ENCODE measurements at places on chromosomes 16 and 17.

DNA sequence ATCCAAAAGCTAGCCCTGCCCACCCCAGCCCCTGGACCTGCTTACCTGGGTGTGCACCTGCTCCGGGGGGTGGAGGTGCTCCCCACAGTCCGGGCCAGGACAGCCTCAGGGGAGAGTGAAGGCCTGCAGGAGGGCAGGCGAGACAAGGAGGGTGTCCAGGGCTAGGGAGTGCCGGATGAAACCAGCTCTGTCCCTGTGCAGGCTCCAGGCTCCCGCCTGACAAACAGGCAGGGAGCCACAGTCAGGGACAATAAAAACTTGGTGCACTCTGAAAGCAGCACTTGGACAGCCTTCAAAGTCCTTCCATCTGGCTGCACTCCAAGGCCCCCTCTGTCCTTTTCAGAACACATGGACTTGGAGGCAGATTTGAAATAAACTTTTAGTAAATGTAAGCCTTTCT, 3.9 kb downstream of the PAQR4 start:
- no peak for DNase-seq

DNA sequence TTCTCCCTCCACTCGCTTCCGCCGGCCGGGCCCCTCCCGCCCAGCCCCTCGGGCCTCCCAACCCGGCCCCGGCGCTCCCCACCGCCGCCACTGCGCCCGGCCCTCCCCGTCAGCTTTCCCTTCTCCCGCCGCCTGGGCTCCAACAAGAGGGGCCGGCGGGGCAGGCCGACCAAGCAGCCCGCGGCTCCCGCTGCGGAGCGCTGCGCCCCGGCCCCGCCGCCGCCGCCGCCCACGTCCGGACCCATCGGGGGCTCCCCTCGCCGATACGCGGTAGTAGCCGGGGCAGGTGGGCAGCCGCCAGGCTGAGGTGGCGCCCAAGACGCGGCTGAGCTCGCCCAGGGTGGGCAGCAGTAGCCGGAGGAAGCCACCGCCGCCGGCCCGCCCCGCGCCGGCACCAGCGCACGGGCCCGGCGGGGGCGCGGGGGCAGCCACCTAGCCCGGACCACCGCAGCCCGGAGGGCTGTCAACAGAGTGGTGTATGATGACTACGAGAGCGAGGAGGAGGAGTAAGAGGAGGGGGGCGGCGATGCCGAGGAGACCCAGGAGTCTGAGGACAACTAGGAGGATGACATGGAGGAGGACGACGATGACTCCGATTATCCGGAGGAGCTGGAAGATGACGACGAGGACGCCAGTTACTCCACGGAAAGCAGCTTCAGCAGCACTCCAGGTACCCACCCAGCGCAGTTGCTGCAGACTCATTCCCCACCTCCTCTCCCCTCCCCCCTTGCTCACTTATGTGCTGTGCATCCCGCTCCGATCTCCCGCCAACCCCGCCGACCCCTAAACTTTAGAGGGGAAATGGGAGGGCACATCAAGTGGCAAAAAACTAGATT, 498 bp downstream of the LRRC37B start:
- DNase-seq = peak; percentile 52

- no peak for DNase-seq
These were observed 8.4 kb downstream of the TAC4 start for GRCh38 chr17:49839455-49839854.

DNA sequence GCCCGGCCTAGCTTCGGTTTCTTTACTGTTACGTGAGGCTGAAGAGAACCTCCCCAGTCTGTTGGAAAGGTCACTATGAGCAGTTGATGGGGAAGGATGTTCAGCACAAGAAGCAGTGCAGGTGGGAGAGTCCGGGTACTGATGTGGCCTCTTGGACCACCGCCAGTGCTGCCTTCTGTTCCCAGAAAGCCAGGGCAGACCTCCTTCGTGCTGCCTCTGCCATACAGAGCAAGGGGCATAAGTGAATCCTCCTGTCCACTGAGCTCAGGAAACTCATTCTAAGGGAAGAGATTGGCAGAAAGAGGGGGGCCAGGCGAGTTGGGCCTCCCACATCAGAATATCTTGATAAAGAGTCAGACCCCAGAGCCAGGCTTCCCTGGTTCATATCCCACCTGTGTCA, 3.7 kb downstream of the PPP4C start:
- no peak for DNase-seq

DNA sequence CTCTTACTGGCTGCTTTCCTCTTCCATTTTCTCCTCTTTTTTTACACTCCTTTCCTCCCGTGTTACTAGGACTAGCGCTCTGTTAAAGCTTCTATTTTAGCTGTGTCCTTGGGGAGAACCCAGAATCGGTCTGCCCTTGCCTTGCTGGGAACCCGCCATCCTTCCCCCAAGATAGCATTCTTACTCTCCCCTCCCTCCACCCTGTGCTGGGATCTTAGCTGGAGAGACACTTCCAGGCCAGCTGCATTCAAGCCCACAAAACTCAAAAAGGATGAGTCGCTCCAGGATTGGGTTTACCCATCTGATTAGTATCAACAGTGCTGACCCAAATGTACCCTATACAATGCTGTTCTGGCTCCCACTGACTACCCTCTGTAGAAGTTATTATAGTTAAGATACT, 200.5 kb upstream of the ASIC2 start:
- no peak for DNase-seq

- no peak for DNase-seq
These were observed 109.1 kb upstream of the CRHR1 start for GRCh38 chr17:45675012-45675411.

- DNase-seq = no peak
These were observed 5.0 kb downstream of the ADCY7 start for GRCh38 chr16:50271148-50272041.

DNA sequence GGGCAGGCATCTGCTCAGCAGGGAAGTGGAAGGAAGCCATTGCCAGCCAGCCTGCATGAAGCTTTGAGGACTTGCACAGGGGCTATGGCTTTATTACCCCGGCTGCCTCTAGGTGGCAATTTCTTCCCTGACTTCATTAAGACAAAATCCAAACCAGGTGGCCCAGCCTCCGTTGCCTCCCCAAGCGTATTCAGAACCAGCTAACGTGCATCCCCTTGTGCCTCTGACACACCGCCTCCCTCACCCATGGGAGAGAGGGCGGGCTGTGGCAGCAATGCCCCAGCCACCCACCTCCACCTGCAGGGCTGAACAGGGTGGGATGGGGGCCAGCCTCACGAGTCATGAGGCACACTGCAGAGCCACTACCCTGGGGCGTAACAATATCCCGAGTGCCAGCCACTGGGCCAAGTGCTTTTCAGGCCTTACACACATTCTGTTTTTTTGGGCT, 6.8 kb downstream of the KIFC3 start:
- peak; percentile 14 for DNase-seq

GRCh38 chr17:46817151-46817900, 1.2 kb downstream of the WNT3 start:
- no peak for DNase-seq

DNA sequence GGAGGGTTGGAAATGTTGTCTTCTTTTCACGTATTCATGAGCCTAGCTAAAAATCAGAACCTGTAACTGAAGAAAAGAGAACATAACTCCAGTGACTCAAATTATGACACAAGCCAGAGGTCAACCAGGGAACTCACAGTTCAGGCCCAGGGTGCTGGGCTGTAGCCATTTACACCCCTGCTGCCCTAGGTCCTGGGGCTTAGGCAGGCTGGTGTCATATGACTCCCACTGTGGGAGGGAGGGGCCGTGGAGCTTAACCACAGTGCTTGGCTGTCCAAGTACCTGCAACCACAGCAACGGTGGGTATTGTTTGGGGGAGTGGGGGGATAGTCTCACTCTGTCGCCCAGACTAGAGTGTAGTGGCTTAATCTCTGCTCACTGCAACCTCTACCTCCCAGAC, 71.1 kb upstream of the AMZ2 start:
- no peak for DNase-seq

DNA sequence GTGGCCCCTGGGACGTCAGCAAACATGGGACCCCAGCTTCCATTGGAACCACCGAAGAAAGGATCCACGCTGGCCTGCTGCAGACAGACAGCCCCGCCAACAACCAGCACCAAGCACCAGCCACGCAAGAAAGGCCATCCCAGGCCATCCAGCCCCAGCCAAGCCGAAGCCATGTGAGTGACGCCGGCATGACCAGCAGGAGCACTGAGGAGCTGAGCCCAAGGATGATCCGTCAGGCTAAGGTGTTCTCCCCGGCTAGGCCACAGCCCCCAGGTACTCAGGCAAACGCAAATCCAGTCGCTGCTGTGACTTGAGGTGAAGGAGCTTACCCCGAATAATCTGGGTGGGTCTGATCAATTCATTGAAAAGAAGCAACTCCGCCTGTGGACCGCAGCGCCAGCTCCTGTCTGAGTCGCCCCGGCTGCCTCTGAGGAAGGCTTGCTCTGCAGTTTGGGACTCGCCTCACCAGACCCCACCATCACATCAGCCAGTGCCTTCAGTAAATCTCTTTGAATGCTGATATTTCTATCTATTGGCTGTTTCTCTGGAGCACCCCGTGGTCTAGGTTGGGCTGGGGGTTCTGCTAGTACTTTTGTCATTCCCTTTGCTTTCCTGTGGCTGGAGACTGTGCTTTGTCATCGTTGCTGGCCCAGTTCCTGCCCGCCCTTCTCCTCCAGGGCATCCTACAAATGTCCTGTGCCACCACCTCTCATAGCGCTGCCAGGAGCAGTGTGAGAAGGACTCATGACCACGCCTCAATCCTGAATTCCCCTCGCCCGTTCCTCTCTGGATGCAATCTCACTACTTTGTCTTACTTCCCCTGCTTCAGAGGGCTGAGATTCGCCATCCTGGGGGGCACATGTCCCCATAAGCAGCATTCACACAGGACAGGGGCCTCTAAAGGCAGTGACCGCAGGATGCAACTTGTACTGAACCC, 8.1 kb upstream of the CBX2 start:
- DNase-seq = no peak

- DNase-seq = no peak
These were observed 9.6 kb upstream of the NACA2 start for GRCh38 chr17:61600621-61601020.

DNA sequence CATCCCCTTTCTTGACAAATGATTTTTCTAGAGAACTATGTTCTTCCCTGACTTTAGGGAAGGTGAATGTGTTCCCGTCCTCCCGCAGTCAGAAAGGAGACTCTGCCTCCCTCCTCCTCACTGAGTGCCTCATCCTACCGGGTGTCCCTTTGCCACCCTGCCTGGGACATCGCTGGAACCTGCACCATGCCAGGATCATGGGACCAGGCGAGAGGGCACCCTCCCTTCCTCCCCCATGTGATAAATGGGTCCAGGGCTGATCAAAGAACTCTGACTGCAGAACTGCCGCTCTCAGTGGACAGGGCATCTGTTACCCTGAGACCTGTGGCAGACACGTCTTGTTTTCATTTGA, 7.4 kb downstream of the NAT9 start:
- no peak for DNase-seq

DNA sequence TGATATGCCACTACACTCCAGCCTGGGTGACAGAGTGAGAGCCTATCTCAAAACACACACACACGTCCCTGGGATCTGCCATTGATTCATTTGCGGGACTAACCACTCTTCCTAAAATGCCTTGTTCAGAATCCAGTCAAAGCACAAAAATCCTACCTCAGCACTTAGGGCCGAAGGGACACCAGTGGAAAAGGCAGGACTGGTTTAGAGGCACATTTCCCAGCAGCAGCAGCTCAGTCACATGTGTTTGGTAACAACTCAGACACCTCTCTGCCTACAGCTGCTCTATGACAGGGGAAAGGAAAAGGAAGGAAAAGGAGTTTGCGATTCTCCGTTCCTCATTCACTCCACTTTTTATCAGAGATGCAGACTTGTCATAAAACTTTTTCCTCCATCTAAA, 12.2 kb downstream of the KNOP1 start:
- DNase-seq = no peak

- DNase-seq = no peak
These were observed 109.0 kb upstream of the IRX6 start for GRCh38 chr16:55214974-55215494.

DNA sequence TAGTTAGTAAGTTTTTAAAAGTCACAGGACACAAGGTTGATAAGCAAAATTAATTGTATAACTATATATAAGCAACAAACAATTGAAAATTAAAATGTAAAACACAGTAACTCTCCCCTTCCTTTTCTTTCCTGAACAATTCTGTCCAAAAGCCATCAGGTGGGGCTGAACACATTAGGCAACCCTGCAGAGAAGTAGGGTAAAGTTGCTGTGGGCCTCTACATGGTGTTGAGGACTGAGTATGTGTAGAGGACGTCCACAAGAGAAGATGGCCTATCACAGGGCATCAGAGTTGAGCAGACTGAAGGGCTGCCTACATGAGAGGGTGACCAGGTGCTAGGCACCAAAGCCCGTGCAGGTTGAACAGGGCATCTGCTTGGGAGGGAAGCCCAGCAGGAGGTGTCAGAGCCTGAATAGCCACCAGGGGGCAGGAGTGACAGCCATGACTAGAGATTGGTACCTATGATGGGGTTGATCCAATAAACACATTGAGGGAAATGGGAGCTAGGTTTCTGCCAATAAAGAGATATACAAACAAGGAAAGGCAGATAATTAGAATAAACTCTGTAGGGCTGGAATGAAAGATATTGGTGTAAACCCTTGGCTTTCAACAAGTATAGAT, 415.1 kb downstream of the NPIPA8 start:
- DNase-seq = no peak

DNA sequence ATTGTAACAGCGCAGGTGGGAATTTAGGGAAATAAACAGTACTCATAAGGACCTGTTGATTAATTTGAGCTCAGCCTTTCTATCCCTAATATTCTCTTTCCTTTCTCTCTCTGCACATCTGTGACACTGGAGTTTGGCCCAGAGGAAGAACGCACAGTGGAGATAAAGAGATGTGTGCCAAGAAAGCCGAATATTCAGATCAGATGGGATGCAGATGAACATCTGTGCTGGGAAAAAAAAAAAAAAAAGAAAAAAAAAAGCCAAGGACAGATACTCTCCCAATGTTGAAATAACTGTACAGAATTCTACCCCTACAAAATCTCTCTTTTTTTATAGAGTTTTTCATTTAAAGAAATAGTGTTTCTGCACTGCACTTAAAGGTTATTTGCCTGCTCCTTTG, 485.4 kb downstream of the KCNJ2 start:
- DNase-seq = no peak

GRCh38 chr16:2857451-2858244, at the start of gene PRSS22:
PRSS22 (minus strand) TSS chr16:2858170; CDS start chr16:2858104, 66 bp downstream.
- DNase-seq = no peak

DNA sequence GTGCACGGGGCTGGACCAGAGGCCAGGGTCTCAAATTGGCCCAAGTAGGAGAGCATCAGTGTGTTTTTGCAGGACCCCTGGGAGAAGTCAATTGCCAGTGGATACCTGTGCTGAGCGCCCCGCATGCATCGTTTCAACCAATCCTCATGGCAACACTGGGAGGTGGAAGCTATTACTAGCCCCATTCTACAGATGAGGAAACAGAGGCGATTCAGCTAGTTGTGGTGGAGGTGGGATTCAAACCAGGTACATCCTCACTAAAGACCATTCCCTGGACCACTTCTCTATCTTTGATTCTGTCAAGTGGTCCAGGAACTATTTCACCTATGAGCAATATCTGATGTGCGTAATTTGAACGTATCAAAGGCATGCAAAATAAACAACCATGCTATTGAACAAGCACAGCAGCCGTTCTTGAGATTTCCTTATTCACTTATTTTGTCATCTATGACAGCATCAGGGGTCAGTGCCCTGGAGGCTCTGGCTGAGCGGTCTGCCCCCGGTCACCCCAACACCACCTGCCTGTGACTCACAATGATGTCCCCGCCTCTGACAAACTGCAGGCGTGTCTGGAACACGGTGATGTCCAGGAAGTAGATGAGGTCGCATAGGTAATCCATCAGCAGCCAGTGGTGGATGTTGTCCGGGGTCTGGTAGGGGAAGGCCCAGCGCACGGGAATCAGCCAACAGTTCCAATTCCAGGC, 54.0 kb downstream of the CNGB1 start:
- no peak for DNase-seq

All from adipocyte (in vitro differentiated cells).